Stimulated activated naive CD8-positive, alpha-beta T cell treated with anti-CD3 and anti-CD28 coated beads, Interleukin-15, amount 100 ng/mL, for 72 hours (primary cell): ENCODE measurements at places on chromosomes 3 and 15.

DNA sequence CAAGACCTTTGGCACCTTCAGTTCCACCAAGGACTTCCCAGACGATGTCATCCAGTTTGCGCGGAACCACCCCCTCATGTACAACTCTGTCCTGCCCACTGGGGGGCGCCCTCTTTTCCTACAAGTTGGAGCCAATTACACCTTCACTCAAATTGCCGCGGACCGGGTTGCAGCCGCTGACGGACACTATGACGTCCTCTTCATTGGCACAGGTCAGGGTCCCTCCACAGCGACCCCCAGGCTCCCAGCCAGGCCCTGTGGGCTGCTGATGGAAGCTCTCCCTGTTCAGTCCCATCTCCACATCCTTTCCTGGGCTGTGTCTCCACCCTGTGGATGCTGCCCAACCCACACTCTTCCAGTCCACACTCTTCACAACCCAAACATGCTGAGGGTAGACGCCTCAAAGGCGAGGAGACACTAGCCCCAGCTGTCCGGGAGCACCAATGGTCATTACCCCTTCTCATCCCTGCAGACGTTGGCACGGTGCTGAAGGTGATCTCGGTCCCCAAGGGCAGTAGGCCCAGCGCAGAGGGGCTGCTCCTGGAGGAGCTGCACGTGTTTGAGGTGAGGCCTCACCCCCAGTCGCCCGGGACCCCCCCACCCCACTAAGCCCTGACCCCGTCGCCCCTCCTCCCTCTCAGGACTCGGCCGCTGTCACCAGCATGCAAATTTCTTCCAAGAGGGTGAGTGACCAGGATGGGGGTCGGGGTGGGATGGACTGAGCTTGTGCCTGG, 4.3 kb upstream of the LSMEM2 start:
- DNase-seq, result peak; percentile 76

GRCh38 chr15:31271711-31272557, 54.7 kb upstream of the KLF13 start:
- DNase-seq, result no peak

DNA sequence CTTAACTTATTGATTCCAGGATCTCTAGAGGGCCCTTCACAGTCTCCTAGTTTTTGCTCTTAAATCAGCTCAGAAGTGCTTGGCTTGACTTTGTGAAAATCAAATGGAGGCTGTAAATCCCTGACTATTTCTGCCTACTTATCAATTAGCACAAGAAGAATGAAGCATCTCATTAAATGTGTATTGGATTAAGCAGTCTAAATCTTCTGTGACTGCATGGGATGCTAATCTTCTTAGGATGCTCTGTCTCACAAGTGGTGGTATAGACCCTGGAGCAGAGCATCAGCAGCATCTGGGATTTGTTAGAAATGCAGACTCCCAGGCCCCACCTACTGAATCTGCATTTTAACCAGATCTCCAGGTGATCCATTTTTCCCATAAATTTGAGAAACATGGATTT, 488.7 kb downstream of the AGBL1 start:
- no peak for DNase-seq

DNA sequence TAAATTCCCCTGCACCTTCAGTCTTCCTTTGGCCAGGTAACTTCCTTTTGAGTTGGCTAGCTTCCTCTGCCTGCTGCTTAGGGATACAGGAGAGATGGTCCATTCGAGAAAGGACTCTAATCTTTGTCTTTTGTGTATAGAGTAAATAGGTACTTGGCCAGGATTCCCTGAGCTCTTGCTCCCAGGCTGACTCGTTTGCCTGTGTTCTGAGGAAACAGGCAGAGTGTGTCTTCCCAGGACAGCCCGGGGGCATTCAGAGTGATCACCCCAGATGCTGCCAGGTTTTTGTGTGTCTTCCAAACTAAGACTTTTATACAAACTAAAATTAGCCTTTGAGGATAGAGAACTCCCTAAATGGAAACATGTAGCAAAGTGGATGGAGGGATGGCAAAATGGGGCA, 39.5 kb downstream of the TMEM108 start:
- no peak for DNase-seq

DNA sequence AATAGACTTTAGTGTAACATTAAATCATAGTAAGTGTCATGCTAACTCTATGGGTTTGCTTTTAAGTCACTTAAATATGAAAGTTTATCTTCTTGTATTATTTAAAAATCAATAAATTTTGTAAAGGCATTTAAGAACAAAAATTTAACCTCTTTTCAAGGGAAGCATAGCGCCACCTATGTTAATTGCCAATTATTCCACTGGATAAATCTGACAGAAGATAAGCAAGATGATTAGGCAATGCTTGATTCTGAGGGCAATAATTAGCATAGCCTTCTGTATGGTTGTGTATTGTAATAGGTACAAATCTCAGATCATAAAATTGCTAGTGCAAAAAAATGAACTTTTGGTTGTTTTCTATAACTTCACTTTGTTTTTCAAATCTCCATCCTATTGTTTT, 560.1 kb downstream of the GRM7 start:
- DNase-seq, result no peak

GRCh38 chr3:63979093-63979885, 44.0 kb downstream of the PSMD6 start:
- no peak for DNase-seq

DNA sequence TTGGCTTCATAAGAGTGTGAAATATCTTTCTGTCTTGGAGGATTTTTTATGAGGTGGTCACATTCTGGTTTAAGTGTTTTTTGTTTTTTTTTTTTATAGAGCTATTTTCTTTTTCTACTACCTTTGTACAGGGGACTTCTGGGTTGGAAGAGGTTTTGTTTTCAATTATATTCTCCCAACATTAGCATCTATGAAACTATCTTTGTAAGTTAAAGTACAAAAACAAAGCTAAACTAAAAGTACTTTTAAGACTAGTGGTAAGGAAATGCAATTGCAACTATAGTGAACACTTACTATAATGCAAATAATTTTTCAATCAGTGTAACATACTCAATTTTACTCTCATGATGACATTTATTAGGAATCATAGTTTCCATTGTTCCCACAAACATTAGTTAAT, 688.2 kb downstream of the SI start:
- no peak for DNase-seq

DNA sequence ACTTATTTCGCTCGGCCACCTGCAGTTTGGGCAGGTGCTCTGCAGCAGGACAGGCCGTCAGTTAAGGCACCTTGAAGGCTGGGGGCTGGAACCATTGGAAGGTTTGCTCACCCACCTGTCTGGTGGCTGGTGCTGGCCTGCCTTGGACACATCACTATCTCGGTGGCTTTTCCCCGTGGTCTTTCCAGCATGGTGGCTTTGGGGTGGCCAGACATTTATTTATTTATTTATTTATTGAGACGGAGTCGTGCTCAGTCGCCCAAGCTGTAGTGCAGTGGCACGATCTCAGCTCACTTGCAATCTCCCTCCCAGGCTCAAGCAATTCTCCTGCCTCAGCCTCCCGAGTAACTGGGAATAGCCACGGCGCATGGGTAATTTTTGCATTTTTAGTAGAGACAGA, 11.7 kb downstream of the ISG20 start:
- no peak for DNase-seq

DNA sequence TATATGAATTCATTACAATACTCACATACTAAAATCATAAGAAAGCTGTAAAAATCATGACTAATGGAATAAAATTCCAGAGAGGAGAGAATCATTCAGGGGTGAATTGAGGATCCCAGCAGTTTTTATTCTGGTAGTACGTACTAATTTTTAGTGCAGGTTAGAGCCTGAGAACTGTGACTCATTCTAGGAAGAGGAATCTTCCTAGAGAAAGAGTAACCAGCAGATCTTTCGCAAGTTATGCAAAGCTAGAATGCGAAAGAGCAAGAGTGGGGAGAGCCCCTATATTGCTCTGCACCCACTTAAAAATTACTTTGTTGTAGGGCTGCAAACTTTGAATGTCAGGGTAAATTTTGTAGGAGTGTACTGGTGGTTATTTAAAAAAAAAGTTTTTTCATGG, 303.6 kb upstream of the ARPP21 start:
- DNase-seq, result no peak

- no peak for DNase-seq
Observed at GRCh38 chr3:52428151-52429005, 16.5 kb downstream of the SEMA3G start.

- DNase-seq, result no peak
Observed at GRCh38 chr3:47347217-47347801, 33.5 kb upstream of the PTPN23 start.

DNA sequence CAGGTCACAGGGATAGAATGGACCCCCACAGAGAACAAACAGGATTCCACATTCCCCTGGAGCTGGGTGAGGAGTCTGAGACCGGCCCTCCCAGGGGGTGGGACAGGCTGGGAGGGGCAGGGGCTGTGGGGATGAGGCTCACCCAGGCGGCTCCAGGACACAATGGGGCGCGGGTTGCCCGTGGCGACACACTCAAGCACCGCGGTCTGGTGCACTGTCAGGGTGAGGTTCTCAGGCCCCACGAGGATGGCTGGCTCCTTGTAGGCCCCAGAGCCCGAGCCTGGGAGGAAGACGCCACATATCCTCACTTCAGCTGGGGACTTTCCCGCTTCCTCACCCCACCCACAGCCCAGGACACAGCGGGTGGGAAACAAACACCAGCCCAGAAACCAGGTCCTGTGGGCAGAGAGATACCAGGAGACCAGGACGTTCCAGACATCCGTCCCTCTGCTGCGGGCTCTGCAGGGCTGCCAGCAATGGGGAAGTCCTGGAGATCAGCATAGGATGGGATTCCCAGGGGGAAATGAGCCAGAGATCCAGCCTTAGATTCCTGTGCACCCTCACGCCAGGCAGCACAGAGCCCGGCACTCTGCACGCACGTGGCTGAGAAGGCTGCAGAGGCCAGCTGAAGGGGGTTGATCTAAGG, 30.2 kb downstream of the RNU5B-1 start:
- DNase-seq, result no peak

- peak; percentile 62 for DNase-seq
Observed at GRCh38 chr3:183224180-183224970, 28.7 kb upstream of the B3GNT5 start.

DNA sequence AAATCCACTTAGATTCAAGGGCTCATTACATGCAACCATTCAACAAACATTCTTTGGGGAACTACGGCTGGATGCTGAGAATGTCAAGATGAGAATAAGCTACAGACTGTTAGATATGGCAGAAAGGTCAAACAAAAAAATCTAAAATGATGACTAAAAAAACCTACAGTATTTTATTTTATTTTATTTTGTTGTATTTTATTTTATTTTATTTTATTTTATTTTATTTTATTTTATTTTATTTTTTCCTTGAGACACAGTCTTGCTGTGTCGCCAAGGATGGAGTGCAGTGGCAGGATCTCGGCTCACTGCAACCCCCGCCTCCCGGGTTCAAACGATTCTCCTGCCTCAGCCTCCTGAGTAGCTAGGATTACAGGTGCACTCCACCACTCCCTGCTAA, 46.2 kb downstream of the WDR72 start:
- no peak for DNase-seq

DNA sequence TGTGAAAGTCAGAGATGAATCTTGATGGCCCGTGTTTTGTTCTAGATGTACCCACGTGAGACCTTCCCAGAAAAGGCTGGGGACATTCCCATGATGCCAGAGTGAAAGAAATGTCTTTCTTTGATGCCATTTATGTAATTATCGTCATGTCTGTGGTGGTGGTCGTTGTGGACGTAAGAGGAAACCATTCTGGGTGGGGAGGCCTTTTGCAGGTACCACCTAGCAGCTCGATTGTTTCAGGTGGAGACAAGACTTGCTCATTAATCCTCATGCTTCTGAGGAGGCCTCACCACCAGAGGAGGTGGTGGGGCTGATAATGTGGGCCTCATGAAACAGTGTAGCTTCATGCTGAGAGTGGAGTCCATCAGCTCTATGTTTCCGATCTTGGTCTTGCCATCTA, 58.1 kb upstream of the USP3 start:
- DNase-seq, result peak; percentile 26

DNA sequence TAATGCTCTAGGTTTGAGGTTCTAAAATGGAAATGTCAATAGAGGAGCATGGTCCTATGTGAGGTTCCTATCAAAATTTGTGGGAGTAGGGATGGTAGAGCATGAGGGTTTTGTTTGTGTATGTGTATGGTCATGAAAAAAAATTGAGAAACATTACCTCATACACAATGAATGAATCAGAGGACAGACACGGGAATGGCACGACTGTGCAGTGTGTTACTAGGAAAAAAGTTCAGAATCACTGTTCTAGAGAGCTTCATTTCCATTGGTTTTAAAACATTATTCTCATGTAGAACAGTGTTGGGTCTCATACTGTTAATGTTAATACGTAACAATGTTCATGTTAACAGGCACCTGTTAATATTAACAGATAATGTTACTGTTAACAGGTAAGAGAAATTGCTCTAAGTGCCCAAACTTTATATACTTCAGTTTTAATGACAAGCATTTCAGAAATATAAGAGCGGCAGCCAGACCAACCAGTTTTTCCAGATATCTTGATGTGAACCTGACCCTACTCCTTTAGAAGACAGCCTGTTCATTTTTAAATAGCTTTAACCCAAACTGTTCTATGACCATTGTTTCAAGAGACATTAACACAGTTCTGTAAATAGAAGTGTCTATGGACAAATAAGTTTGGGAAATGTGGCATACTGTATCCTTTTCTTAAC, 48.0 kb downstream of the SLC15A2 start:
- DNase-seq, result no peak

DNA sequence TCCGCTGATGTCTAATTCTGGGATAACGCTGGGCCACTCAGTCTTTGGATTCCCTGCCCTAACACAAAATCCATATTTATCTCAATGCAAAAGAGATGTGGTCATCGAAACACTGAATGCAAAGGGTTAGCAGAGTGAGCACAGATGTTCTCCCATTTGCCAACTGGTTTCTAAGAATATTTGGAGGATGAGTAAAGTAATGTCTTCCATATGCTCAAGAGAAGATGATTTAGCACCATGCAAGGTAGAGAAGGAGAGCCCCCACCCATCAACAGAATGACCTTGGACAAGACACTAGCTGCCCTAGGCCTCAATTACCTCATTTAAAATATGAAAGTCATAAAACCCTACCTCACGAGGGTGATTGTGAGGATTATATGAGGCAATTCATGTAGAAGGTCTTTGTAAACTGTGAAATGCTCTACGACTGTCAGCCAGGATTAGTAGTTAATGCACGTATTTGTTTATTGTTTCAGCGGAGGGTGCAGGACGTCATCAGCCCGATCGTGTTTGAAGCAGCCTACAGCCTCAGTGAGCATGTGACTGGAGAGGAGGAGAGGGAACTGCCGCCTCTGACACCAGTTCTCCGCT, 232.9 kb upstream of the CTDSPL start:
- no peak for DNase-seq

- DNase-seq, result no peak
Observed at GRCh38 chr3:192237992-192238608, 489.2 kb downstream of the FGF12 start.

DNA sequence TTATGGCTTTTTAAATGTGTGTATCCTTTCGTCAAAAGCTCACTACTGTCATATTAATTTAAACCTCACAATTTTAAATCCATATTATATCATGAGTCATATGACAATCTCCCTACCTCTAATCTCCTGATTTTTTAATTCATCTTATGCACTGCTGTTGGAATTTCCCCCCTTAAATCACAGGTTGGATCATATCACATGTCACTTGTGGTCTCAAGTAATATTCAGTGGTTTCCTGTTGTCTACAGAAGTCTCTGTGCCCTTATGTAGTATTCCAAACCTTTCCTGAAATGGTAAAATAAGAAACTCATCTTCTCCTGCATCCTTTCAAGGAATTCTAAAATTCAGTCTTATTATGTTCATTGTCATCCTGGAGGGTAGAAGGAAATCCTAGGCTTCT, 116.0 kb upstream of the CBLB start:
- DNase-seq, result no peak
